ENCODE measurements at places on chromosomes 2 and 18.

GRCh38 chr2:104539649-104540048 is 314.3 kb upstream of the POU3F3 start:
- DNase-seq = no peak

DNA sequence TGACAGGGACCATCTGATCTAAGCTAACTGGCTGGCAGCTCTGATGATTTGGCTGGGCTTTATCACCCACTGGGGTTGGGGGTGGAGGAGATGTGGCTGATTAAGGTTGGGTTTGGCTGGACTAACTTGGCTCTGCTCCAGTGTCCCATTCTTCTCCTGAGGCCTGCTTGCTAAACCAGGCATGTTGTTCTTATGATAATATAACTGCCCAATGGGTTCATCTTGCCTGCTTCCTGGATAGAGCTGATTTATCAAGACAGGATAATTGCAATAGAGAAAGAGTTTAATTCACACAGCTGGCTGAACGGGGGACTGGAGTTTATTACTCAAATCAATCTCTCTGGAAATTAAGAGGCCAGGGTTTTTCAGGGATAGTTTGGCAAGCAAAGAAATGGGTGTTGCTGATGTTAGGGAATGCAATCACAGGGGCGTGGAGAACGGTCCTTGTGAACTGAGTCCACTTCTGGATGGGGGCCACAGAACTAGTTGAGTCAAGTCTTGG is 150.4 kb downstream of the PTH2R start:
- no peak for DNase-seq

- DNase-seq = no peak
Observed at GRCh38 chr2:14901737-14902136, 269.2 kb downstream of the LRATD1 start.

DNA sequence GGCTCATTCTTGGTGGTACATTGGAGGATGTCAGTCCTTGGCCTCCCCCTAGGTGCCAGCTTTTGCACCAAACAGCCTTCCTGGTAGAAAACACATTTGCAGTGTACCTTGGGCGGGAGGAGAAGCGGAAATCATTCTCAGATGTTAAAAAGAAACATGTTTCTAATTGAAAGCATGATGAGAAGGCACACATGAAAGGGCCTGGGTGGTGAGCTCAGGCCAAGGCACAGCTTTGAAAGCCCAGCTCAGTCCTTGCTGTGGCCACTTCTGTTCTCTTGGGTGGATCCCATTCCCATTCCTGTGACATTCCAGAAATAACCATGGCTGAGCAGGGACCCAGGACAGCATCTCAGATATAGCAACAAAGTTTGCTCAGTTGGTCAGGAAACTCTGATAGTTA is 71.5 kb downstream of the LTBP1 start:
- no peak for DNase-seq

DNA sequence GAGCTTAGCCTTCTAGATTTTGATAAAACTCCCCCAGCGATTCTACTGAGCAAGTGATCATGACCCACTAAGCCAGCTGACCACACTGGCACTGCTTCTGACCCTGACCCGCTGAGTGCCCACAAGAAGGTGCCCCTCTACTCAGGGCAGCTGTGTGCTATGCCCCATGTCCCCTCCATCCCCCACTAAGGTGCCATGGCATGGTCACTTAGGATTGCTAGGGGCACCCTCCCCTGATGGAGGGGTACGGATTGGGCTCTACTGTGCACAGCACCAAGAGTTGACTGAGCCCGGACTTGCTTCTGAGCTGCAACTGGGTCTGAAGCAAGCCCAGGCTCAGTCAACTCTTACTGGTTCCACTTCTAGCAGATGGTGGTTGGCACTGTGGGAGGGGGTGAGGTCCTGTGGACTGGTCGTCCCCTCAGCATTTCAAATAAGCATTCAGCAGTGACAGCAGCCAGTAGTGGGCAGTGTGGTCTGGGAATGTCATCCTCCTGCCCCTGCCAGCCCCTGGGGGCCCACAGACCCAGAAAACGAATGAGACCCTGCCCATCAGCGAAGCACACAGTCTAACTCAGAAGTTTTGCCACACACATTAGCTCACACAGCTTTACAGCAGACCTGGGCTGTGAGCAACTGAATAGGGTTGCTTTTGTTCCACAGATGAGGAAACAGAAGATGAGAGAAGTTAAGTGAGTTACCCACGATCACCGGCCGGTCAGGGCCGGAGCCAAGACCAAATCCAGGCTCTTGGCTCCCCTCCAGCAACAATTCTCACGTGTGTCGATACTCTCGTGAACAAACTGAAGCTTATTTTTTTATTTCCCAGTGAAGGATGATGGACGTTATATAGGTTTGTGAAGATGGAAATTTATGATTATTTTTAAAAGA is 52.1 kb upstream of the FOSL2 start:
- no peak for DNase-seq

DNA sequence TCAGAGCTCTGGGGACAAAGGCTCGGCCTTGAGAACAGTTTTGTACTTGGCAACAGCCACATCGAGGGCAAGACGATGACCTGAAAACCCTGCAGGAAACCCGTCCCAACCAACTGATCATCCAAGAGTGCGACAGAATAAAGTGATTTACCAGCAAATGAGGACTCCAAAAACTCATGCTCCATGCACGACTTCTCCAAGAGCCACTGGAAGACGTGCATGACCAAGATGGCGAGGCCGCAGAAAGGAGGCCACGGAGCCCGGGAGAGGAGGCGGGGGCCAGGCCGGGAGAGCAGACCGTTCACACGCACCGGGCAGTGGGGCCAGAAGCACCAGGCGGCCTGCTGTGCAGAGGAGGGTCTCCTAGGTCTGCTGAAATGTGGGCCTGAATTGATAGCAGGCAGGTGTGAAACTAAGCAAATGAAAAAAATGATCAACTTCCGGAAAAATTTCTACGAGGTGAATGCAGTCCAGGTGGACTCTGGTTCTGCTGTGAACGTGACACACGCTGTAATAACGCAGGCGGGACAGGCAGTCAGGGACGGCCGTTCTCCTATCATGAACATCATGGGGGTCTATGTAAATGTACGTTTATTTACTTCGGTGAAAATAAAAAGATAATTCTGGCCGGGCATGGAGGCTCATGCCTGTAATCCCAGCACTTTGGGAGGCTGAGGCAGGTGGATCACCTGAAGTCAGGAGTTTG is 252.2 kb downstream of the HDAC4 start:
- DNase-seq = no peak

- DNase-seq = no peak
Observed at GRCh38 chr2:3581367-3582262, 6.6 kb downstream of the RPS7 start.

All from activated CD4-positive, alpha-beta T cell treated with anti-CD3 and anti-CD28 coated beads, Interleukin-2, amount 50 U/mL, for 24 hours (primary cell).